Activated CD4-positive, alpha-beta memory T cell treated with anti-CD3 and anti-CD28 coated beads for 36 hours (primary cell): ENCODE measurements at places on chromosomes 16 and 17. TPM values are rescaled to one million over a fixed set of nuclear protein-coding genes. Genes with fewer than 3 reads are reported as not detected.
A peak's percentile ranks its signal among the peaks of the same experiment; 100 is the strongest.

GRCh38 chr16:88719267-88719932 lies 13.1 kb downstream of the CTU2 start:
- DNase-seq = no peak
- no peaks in the 10 kb centered on the region for H3K27me3 ChIP-seq
- H3K4me3 ChIP-seq = no peak overlapping the region
- H3K27ac ChIP-seq = no peak overlapping the region

DNA sequence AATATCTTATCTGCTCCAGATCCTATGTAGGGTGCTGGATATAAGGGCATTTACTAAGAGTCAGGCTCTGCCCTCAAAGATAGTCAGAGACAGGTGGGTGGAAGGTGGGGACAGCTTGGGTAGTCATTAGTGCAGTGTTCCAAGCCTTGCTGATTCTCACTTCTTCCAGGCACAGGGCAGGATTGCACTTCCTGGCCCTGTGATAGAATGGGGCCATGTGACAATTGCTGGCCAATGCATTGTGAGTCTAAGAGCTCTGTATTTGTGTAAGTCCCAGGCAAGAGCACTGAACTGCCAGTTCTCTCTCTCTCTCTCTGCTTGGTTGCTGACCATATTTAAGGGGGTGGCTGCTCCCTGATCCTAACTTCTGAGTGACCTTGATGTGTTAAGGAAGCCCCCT lies 112.1 kb downstream of the C16orf78 start:
- H3K36me3 ChIP-seq = no peaks in the 10 kb centered on the region
- no peaks in the 10 kb centered on the region for H3K27me3 ChIP-seq
- H3K4me1 ChIP-seq = no peaks in the 10 kb centered on the region
- DNase-seq = no peak

DNA sequence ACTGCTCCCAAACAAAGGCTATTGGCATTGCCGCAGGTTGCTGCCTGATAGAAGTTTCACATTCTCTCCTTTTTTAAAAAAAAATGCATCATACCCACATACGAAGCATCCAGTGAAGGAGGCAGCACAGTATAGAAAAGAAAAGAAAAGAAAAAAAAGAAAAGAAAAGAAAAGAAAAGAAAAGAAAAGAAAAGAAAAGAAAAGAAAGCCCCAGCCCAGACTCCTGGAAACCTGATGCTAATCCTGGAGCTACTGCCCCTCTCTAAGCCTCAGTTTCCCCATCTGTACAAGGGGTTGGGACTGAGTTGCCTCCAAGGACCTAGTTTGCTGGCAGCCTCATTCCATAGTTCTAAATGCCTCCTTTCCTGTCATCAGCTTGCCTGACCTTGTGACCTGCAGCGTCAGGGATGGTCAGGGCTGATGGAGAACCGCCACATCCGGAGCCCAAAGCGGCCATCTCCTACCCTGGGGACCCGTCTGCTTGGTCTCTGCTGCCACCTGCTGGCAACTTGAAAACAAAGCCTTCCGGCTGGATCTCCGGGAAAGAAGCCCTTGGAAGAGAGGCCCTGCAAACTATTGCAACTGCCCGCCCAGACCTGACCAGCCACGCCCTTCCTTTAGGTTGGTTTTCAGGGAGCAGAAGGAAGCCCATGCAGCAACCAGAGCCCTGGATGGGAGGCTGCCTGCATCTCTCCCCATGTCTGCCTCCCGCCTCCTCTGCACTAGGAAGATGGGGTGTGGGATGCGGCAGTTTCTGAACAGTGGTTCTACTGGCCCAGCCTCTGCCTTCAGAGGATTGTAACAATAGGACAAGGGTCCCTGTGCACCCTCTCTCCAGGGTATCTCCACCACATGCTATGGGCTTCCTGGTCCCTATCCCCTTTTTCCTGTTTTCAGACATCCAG lies 13.0 kb downstream of the AIPL1 start:
- H3K27ac ChIP-seq = no peak overlapping the region
- no peak overlapping the region for H3K4me3 ChIP-seq
- H3K27me3 ChIP-seq = peaks cover 23% of the 10 kb centered on the region
- H3K36me3 ChIP-seq = no peaks in the 10 kb centered on the region

DNA sequence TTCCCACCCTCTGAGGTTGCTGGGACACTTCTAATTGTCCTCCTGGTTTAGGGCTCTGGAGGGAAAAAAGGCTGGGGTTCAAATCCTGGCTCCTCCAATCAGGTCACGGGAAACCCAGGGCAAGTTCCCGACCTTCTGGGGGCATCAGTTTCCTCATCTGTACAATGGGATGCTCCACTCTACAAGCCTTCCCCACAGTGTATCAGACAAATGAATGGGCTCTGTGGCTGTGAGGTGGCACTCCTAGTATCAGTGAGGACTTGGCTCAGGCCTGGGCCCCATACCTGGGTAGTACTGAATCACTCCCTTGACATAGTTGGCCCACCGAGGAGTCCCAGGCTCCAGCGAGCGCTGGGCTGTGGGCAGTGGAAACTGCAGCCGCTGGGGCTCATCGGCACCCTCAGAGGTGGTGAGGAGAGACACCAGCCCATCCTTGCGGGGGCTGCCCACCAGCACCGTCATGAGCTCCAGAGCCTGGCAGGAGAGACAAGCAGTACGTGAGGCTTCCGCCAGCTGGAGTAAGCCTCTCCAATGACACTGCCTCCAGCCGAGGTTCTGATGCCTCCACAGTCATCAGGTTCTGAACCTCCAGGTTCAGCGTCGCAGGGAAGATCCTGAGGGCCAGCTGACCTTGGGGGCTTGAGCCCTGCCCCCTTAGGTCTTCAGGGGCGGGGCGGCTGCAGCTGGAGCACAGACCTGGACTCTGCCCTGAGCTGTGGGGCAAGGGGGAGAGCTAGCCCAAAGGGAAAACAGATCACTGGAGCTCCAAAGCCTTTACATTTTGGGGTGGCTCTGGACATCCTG lies 1.2 kb downstream of the GALK1 start:
- no peak overlapping the region for H3K27ac ChIP-seq
- DNase-seq = no peak
- peaks cover 11% of the 10 kb centered on the region for H3K4me1 ChIP-seq
- H3K27me3 ChIP-seq = no peaks in the 10 kb centered on the region

- peaks cover 30% of the 10 kb centered on the region for H3K27me3 ChIP-seq
- no peaks in the 10 kb centered on the region for H3K4me1 ChIP-seq
- H3K36me3 ChIP-seq = no peaks in the 10 kb centered on the region
- H3K27ac ChIP-seq = no peak overlapping the region
- no peak overlapping the region for H3K4me3 ChIP-seq
These were observed 24.0 kb upstream of the CIBAR2 start for GRCh38 chr16:85136213-85136701.

- H3K36me3 ChIP-seq = no peaks in the 10 kb centered on the region
- peaks cover 10% of the 10 kb centered on the region for H3K27me3 ChIP-seq
- no peak overlapping the region for H3K27ac ChIP-seq
- DNase-seq = peak; percentile 67
- H3K4me1 ChIP-seq = no peaks in the 10 kb centered on the region
These were observed 12.7 kb downstream of the SLC5A11 start for GRCh38 chr16:24858219-24859041.

ARL4D gene
- total RNA-seq = 2.3 TPM

MYO15B gene
- total RNA-seq = 20.5 TPM

- peaks cover 7% of the 10 kb centered on the region for H3K36me3 ChIP-seq
- H3K27ac ChIP-seq = peak overlapping the region; percentile 68
- H3K4me1 ChIP-seq = peaks cover 54% of the 10 kb centered on the region
- no peaks in the 10 kb centered on the region for H3K27me3 ChIP-seq
These were observed 65.2 kb downstream of the ARSG start for GRCh38 chr17:68356520-68356919.

EVPL gene
- total RNA-seq = not detected

GRCh38 chr16:17463335-17463734 lies 7.4 kb downstream of the XYLT1 start:
- H3K4me1 ChIP-seq = peaks cover 40% of the 10 kb centered on the region
- H3K36me3 ChIP-seq = peaks cover 3% of the 10 kb centered on the region
- H3K4me3 ChIP-seq = no peak overlapping the region
- no peak overlapping the region for H3K27ac ChIP-seq
